ENCODE measurements at places on chromosomes 12 and 14. TPM values are rescaled to one million over a fixed set of nuclear protein-coding genes. Genes with fewer than 3 reads are reported as not detected.

The CMA1 gene
- not detected for total RNA-seq

The SCN8A gene
- total RNA-seq: 14.7 TPM

The KRT75 gene
- total RNA-seq: not detected

The TPH2 gene
- not detected for total RNA-seq

The DEGS2 gene
- not detected for total RNA-seq

The TUBA1A gene
- 2,832 TPM for total RNA-seq

The TROAP gene
- 21.5 TPM for total RNA-seq

The RNU4-1 gene
- under 0.01 TPM for total RNA-seq

The NFE2 gene
- 0.28 TPM for total RNA-seq

The TAC3 gene
- total RNA-seq: not detected

The KRT5 gene
- not detected for total RNA-seq

The PNP gene
- total RNA-seq: 68.8 TPM

The DENR gene
- total RNA-seq: 32.2 TPM

The CCND2 gene
- total RNA-seq: 2.8 TPM

The TMEM132D gene
- total RNA-seq: not detected

The DHRS2 gene
- total RNA-seq: 0.18 TPM

The HPD gene
- 0.18 TPM for total RNA-seq

The PTCSC3 gene
- total RNA-seq: not detected

The TRAF3 gene
- 25.3 TPM for total RNA-seq

The CD163L1 gene
- 1.6 TPM for total RNA-seq

The ERGIC2 gene
- 107 TPM for total RNA-seq

The TAOK3 gene
- total RNA-seq: 54.5 TPM

The HCAR2 gene
- total RNA-seq: not detected

The DLK1 gene
- total RNA-seq: not detected

The KRT6A gene
- total RNA-seq: not detected

The SLC10A1 gene
- not detected for total RNA-seq

The GPR65 gene
- 0.28 TPM for total RNA-seq

The RFX4 gene
- not detected for total RNA-seq

The ADAM20 gene
- total RNA-seq: 0.18 TPM

The PTHLH gene
- 0.83 TPM for total RNA-seq

The REM2 gene
- total RNA-seq: under 0.01 TPM

The LBHD2 gene
- total RNA-seq: not detected

The CLEC4C gene
- not detected for total RNA-seq

The PHLDA1 gene
- total RNA-seq: 47.8 TPM

The ACVRL1 gene
- 5.8 TPM for total RNA-seq

The LRRK2 gene
- 1.1 TPM for total RNA-seq

The BEGAIN gene
- total RNA-seq: 0.18 TPM

The DCN gene
- 241 TPM for total RNA-seq

The GALNT6 gene
- 21.4 TPM for total RNA-seq

The LRRC43 gene
- total RNA-seq: not detected

The OTUB2 gene
- total RNA-seq: 2.2 TPM

The TAS2R13 gene
- total RNA-seq: 0.90 TPM

The CNTN1 gene
- total RNA-seq: 0.18 TPM

The NEUROD4 gene
- not detected for total RNA-seq

The PMCH gene
- total RNA-seq: not detected

The CHGA gene
- total RNA-seq: not detected

Data from IMR-90 (cell line).